ENCODE measurements at places on chromosomes 5 and 9.

DNA sequence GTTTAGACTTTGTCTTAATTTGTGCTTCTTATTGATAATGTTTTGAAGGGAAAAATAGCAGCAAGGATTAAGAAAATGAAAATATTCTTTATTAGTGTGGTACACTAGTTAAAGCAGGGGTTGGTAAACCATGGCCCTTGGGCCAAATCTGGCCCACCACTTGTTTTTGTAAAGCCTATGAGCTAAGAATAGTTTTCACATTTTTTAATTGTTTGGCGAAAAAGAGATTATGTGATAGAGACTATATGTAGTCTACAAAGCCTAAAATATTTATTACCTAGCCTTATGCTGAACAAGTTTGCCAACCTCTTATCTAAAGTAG is 57.2 kb downstream of the KCNN2 start:
- DNase-seq, result no peak

DNA sequence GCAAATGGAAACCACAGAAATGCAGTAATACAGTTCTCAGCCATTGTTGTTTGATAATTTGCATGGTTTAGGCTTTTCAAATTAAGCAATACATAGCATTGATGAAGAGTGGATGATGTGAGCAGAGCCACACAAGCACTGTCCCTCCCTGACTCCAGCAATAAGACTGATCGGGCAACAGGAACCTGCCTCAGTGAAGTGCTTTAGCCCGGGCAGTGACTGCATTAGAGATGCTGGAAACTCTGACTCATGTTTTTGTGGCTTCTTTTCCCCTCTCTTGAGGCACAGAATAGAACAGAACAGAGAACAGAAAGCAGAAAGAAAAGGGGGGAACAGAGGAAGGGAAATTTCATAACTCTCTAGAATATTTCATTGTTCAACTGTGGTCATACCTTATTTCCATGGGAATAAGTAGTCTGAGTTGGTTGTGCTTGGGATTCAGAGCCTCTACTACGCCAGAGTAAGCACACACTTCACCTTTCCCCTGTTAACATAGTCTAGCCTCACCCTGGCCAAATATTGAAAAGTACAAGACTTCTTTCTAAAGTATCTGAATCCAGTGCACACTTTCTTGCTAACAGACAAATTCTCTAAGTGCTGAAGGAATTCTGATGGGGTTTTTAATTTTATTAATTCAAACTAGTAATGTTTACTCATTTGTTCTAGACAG is 164.8 kb upstream of the VCAN start:
- peak; percentile 64 for DNase-seq

DNA sequence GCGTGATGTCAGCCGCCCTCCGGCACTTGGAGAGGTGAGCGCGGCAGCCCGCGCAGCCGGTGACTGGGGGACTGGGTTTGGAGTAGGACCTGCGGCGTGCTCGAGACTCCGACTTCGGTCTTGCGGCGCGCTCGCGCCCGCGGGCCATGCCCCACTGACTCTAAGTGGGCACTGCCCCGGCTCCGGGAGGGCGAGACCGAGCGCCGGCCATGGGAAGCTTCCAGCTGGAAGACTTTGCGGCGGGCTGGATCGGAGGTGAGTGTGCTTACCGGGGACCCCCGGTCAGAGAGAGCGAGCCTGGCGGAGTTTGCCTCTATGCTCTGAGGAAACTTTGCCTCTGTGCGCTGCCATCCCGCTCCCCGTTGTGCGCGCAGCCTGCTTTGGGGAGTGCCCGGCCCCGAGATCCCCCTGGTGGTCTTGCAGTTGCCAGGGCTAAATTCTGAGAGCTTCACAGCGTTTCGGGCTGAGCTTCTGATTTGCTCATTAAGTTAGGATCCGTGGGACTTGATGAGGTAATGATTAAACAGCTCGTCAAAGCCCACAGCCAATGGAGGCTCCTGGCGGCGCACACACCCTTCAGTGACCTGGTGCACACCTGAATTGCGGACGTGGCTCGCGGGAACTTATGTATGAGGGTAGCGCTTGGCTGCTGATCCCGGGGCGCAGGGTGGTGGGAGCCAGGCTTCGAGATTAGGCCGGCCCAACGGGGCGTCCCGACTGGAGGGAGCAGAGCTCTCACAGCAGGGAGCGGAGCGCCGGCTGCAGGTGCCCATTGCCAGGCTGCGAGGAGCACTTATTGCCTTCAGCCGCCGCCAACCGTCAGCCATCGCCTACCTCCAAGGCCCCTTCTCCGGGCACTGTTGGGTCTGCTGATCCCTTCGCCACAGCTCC is at the start of gene SLC25A48:
SLC25A48 (plus strand) TSS at position 25 of the 891 bp plus-strand sequence; CDS start at position 210, 185 bp downstream.
- DNase-seq, result peak; percentile 68

GRCh38 chr9:37085233-37085632 is 35.1 kb upstream of the ZCCHC7 start:
- no peak for DNase-seq

GRCh38 chr5:108418197-108418596 is 36.3 kb upstream of the FBXL17 start:
- DNase-seq, result no peak

DNA sequence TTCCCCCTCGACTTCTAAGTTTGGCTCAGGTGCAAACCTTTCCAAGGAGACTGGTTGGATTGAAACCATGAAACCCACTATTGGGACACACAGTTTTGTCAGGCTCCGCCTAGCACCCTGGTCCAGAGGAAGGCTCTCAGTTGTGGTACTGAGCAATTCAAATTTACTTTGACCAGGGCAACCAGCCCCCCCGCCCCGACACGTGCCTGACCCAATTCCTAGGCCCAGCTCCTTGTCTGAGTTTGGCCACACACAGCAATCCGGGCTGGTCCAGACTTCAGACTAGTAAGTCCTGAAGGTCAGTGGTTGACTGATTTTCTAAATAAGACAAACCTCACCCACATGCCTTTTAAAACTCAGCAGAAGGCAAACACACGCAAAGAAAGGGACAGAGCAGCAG is 132.7 kb downstream of the SLC12A2 start:
- no peak for DNase-seq

- no peak for DNase-seq
These were observed 133.3 kb upstream of the DPYSL3 start for GRCh38 chr5:147643142-147643541.
